ENCODE measurements at places on chromosomes 3 and 15.

DNA sequence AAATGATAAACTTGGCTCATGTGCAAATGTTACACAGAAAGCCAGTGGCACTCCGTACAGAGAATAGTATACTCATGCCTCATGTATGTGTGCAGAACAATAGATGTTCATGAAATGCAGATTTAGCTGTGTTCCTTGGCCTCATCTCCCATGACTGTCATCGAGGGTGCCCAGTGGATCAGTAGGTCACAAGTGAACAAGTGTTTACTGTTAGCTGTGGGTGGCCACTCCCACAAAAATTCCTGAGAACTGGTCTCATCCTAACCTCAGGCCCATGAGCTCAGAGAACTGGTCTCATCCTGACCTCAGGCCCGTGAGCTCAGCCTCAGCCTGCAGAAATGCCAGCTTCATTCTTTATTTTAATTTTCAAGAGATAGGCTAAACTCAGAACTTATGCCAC is 124.1 kb downstream of the GADL1 start:
- DNase-seq, result no peak

DNA sequence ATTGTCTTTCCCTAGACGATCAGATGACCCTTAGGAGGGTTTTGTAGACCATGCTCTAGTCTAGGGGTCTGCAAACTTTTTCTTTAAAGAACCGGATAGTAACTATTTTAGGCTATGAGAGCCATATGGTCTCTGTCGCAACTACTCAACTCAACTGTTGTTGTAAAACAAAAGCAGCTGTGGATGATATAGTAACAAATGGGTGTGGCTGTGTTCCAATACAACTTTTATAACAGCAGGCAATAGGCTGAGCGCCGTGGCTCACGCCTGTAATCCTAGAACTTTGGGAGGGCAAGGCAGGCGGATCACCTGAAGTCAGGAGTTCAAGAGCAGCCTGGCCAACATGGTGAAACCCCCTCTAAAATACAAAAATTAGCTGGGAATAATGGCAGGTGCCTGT is 6.1 kb upstream of the CMTM6 start:
- DNase-seq, result no peak

DNA sequence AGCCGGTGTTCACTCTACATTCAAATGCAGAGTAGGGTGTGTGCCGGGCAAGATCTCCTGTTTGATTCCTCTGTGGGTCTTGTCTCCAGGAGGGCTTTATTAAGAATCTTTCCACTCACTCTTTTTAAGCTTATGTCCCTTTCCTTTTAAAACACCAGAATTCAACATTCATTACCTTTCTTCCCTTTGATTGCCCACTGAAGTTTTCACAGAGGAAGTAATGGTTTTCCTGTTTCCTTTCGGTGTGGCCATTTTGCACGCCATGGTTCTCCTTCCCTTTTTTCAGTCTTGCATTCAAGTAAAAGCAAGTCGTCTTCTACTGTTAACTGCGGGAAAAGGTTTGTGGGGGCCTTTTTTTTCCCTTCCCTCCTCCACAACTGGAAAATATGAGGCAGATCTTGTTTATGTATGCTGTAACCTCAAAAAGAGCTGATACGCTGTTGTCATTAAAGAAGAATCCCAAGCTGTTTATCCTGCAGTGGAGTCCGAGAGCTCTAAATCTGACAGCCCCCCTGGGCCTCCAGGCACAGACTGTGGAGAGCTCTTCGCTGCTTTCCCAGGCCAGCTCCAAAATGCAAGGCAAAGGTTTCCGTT is 40.5 kb downstream of the FILIP1L start:
- peak; percentile 36 for DNase-seq

DNA sequence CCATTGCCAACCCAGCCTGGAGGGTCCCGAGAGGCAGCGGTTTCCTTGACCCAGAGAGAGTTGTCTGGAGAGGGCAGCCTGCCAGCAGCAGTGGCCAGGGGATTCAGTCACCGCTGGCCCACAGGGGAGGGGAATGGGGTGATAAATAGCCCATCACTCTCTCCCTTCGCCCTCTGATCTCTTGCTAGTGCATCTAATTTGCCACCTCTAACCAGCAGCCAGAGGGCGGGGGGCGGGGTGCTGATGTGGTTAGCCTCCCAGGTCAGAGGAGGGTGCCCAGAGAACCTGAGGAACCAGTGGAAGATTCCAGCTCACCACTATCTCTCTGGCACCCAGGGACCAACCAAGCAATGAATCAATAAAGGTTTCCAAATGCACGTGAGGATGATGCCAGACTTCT is 35.1 kb upstream of the SLC6A11 start:
- DNase-seq, result no peak

GRCh38 chr3:123444023-123444422 is 4.9 kb downstream of the ADCY5 start:
- DNase-seq, result no peak

DNA sequence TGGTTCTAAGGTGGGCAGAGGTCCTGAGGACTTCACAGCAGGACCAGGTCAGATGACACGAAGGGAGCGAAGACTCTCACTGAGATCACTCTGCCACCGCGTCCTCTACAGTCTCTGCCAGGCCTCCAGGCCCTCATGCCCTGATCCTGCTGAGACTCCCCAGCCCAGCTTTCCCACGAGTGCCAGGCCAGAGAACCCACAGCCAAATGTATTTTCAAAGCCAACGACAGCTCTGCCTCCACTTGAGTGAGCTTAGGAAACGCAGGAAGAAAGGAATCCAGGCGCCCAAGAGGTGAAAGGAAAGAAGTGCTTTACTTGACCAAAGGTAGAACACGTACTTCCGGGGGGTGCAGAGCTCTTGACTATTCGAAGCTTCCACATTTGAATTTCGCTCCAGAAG is 275.0 kb downstream of the XXYLT1 start:
- no peak for DNase-seq

GRCh38 chr15:62853841-62854225 is 188.7 kb upstream of the TPM1 start:
- DNase-seq, result no peak

DNA sequence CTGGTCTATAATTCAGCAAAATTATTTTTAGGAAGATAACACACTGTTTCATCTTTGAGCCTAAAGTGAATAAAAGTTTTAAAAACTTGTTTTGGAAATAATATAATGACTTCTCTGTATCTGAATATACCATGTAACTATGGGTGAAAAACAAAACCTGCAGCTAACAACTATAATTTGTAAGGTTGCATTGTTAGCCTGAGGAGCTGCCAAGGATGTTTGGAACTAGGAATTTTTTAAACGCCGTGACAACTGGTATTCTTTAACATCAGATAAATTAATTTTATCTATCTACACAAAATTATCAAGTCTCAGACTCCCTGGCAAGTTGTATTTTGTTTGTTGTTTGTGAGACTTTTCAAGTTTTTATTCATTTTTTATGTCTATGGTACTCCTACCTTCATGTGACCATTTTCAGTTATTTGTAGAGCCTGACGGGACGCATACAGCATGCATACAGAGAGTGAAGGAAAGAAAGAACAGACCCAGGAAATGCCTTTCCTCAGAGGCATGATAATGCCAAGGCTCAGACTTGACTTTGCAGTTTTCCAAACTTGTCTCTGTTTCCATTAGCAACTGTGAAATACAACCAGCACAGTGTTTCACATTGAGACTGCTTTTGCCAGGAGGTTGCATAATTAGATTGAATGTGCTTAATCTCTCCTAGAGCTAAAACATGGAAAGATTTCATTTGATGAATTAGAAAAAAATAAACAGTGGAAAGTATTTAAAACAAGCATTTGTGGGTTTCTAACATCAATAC is 60.8 kb upstream of the ARHGEF26 start:
- DNase-seq, result no peak

DNA sequence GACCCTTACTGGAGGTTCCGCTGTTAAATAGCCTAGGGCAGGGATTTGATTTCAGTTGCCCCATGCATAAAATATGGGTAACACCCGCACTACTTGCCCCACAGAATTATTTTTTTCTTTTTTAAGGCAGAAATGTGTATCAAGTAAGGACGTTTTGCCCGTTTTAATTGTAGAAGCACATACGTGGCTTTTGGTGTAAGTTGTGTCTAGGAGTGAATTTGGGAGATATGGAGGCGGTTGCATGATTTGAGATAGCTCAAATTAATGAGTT is 636 bp upstream of the LRRC58 start:
- DNase-seq, result no peak

DNA sequence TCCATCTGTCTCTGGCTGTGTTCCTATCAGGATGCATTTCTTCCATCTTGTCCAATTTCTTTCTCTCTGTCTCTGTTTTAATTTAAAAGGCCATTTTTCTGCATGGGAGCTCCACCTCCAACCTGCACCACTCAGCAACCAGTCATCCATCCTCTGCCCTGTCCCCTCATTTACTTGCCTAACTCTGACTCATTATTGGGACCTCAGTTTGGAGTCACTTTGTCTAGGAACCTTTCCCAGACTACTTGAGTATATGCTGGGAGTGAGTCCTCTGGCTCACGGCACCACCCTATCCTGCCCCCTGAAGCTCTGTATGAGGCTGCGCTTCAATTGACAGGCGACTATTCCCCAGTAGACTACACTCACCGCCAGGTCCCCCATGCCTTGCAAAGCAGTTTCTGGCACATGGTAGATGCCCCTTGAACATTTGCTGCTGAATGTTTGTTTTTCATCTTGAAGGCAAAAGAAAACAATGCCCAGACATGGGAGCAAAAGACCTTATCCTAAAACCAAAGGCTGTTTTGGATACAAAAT is 513.3 kb upstream of the CFAP20DC start:
- DNase-seq, result no peak

DNA sequence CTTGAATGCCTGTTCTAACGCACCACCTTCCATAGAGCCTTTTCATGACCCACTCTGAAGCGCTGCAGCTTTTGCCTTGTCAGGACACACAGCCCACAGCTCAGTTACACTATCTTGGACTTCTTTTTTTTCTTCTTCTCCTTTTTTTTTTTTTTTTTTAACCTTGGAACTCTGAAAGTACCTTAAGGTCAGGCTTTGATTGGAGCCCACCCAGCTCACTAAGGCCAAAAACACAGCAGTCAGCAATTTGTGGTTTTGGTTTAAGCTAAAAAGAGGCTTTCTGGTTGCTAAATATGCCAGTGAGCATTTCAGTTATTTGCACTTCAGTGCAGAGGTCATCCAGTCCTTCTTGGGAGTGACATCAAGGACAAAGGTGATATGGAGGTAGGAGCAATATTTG is 1.7 kb downstream of the SLC25A20 start:
- no peak for DNase-seq

- no peak for DNase-seq
These were observed 18.2 kb downstream of the ATP1B3 start for GRCh38 chr3:141894524-141895176.

GRCh38 chr3:53495520-53496391 is 1.3 kb downstream of the CACNA1D start:
- DNase-seq, result peak; percentile 12

GRCh38 chr3:40718209-40718608 is 193.4 kb downstream of the ZNF621 start:
- DNase-seq, result no peak

DNA sequence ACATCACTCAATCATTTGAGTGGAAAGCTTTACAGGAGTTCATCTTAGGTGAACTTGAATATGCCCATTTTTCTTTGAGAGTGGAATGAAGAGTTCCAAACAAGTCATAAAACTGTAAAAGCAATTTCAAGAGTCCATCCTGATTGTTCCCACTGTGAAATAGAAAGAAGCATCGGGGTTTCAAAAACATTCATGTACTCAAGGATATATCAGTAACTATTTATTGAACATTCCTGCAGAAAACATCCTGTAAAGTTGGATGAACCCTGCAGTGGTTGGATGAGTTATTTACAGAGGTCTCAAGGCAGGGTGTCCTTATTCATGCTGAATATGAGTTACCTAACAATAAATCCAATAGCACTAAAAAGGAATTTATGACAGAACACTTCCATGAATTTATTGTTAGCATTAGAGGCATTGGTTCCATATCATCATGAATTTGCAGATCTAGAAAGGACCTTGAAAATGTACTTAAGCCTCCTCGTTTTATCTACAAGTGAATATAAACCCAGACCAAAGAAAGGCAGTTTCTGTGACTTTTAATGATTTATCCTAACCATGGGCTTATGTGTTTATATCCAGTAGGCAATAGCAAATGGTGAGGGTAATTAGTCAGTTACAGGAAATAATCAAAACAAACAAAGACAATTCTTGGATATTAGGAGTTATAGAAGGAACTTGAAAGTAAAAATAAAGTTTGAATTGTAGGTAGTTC is 361.9 kb upstream of the KCNMB2 start:
- DNase-seq, result no peak

- no peak for DNase-seq
These were observed 56.1 kb downstream of the CCK start for GRCh38 chr3:42209917-42210316.

- no peak for DNase-seq
These were observed 41.1 kb downstream of the CYFIP1 start for GRCh38 chr15:22939051-22939450.

DNA sequence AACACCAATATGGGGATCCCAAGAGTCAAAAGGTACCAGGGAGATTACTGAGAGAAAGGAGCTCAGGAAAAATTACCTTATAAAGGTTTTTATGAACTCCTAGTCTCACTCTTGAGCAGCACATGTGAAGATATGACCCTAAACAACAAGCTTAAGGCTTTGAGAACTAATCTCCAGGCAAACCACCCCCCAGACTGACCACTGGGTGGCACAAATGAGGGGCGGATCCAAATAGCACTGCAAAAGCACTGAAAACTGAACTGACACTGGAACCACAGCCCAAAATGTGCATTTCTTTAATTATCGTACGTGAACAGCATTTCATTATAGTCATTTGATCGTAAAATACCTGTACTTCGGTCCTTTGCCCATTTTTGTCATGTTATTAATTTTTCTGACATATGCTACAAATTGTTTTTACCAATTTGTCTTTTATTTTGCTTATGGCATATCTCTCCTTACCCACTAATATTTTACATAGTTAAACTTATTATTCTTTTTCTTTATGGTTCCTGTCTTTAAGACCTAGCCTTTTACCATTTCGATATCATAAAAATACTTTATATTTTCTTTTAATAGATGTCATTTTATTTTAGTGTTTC is 31.5 kb upstream of the TFDP2 start:
- no peak for DNase-seq
